ENCODE measurements at places on chromosomes 1 and 21. TPM values are rescaled to one million over a fixed set of nuclear protein-coding genes. Genes with fewer than 3 reads are reported as not detected.

DNA sequence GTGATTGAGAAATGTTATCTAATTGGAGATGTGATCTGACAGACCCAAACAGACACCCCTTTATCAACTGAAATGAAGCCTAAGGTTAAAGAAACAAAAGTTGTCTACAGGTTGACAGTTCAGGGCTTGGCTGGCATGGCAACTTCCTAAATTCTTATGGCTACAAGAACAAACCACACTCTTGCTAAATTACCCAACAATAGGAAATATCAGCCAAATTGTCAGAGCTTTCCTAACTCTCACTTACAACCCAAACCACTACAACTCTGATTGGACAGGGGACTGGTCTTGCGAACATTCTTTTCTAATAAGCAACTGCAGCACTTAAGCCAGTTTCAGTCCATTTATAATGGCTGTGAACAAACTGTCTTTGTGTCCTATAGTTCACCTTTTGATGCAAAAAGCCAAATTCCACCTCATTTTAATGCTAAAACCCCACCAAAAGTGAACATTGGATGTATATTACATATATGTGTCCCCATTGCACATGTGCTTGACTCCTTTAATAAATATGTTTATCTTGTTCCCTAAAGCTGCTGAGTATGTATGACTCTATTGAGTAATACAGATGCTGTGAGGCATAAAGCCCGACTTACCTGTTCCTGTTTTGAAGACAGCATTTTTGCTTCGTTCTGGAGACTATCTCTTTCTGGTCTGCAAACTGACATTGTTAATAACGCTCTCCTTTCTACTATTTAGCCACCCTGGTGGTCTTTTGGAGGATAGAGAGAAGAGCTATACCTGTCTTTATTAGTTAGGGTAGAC lies 101.3 kb upstream of the HMCN1 start:
- DNase-seq = peak; percentile 54

The NEGR1 gene
- total RNA-seq = 17.2 TPM

DNA sequence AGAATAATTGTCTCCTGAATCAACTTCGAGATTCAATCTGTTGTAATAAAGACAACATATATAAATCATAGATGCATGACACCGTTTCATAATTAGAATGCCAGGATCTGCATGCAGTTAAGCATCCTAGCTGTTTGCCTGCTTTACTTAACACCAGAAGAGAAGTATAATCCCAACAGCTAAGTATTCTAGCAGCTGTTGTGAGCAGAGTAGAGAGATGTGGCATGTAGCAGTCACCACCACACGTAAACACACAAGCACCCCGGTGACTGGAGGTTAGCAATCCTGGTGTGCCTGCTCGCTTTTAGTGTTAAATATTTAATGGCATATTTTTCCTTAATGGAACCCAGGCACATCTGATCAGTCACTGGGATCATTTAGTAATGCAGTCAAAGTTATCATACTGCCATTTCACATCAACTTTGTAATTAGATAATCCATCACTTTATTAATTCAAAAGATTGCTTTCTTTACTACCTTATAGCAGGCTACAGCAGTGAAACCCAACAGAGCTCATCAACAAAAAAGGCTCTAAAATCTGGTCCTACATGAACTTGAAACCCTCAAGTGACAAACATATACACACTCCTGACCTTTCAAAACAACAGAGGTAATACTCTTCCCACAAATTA lies 187.9 kb downstream of the SMYD3 start:
- no peak for DNase-seq

The CD1D gene
- 3.4 TPM for total RNA-seq

DNA sequence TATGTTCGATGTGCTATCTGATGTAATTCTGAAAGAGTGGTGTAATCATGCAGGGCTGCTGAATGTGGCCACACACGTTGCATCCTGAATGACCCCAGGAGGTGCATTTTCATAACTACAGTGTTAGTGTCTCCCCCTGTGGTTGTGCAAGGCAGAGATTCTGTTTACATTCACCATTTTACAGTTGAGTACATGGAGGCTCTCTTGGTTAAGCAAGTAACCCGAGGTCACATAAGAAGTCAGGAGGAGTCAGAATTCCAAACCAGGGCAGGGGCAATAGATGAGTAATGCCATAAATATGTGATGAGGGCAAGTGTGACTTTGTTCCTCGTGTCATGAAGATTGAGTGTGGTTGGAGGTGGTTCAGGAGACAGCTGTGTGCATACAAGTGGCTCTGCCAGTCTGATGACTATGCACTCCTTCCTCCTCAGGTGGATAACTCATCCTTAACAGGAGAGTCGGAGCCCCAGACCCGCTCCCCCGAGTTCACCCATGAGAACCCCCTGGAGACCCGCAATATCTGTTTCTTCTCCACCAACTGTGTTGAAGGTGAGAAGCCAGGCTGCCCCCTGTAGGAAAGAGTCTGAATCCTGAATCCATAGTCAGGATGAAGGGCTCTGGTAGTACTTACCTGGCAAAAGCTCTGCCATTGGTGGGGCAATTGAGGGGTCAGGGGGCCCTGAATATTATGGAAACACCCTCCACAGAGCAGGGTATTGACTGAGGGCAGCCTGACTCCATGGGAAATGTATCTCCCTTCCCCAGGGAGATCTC lies 9.3 kb downstream of the ATP1A2 start:
- peak; percentile 14 for DNase-seq

GRCh38 chr21:45499201-45499750 lies 43.0 kb downstream of the SLC19A1 start:
- DNase-seq = peak; percentile 38

DNA sequence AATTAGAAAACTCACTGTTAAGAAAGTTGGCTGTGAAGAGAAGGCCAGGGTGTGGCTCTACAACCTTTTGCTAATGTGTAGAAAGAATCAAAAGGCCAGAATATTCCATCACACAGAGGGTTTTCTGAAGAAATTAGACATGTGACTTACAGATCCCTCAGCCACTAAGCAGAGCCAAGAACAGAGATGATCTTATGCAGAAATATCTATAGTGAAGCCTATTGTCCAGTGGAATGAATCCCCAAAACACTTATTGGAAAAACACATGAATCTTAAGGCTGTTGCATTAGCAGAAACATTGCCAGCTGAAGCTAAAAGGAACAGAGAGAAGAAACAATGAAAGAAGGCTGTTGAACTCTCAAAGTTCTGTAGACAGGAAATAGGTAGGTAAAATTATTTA lies 979.2 kb downstream of the MRPL39 start:
- no peak for DNase-seq

GRCh38 chr1:214637722-214638458 lies 34.9 kb downstream of the CENPF start:
- no peak for DNase-seq

- peak; percentile 47 for DNase-seq
Measured at GRCh38 chr21:43306911-43307676, 119.8 kb downstream of the SIK1 start.

The AMY1B gene
- total RNA-seq = not detected

- DNase-seq = no peak
Measured at GRCh38 chr1:107198561-107198960, 57.7 kb downstream of the NTNG1 start.

GRCh38 chr1:76759950-76760349 lies 107.3 kb upstream of the ST6GALNAC5 start:
- DNase-seq = peak; percentile 27

- no peak for DNase-seq
Measured at GRCh38 chr1:84299536-84300170, 1.9 kb upstream of the SAMD13 start.

DNA sequence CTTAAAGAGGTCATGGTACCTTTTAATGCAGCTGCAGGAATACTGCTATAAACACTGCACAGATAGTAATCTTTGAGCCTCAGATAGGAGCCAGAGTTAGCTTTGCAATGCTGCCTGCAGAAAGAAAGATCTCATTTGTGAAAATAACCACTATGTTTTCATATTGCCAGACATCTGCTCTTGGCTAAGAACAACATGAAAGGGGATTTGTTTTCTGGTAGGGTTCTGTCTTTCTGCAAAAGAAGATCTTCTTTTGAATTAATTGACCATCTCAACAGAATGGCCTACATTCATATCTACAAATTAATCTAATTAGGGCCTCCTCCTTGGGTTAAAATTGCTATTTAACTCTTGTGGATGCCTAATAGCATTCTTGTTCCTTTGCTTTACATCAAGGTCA lies 177.6 kb upstream of the DPYD start:
- DNase-seq = no peak

GRCh38 chr1:167060141-167061072 lies 29.8 kb downstream of the GPA33 start:
- DNase-seq = no peak

DNA sequence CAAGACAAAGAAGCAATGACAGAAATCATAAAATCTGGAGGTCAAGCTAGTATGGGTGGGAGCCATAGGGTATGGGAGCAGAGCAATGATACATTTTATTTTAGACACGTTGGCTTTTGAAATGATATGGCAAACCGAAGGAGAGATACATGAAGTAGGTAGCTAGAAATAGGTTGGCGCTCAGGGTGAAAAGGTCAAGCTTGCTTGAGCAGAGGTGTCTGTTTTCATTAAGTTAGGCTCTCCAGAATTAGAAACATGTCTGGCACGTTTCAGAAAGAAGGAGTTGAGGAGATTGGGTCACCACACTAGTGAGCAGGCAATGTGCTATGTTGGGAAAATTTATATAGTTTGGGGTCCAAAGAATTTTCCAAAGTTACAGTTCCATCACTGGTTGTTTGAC lies 151.4 kb downstream of the AMY1C start:
- DNase-seq = peak; percentile 1

DNA sequence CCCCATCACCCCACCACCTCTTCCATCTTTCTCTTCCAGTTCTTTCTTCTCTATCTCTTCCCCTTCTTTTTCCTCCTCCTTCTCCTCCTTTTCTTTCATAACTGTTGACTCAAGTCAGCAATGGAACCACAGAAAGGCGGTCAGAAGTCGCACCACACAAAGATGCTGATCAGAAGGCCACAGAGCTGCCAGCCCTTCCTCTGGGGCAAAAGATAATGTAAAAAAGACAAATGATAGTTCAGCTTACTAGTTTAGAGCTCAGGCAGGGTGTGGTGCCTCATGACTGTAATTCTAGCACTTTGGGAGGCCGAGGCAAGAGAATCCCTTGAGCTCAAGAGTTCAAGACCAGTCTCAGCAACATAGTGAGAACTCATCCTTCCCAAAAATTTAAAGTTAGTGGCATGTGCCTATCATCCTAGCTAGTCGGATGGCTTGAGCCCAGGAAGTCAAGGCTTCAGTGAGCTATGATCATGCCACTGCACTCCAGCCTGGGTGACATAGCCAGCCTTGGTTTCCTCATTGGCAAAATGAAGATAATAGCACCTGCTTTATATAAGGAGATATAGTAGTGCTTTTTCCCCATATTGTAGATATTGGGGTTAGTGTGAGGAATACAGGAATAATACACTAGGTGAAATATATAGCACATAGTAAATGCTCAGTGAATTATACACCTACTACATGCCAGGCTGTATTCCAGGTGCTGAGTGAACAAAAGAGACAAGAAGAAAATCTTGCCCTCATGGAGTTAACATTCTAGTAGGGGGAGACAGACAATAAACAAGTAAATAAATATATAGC lies 12.5 kb upstream of the IGSF3 start:
- DNase-seq = no peak

Measured in right cardiac atrium (tissue), 5 donors.